ENCODE measurements at places on chromosomes 3 and 15. TPM values are rescaled to one million over a fixed set of nuclear protein-coding genes. Genes with fewer than 3 reads are reported as not detected.

- DNase-seq = no peak
Observed at GRCh38 chr3:180959691-180960090, 29.8 kb downstream of the DNAJC19 start.

CRYBG3 gene
- 4.7 TPM for total RNA-seq

PODXL2 gene
- total RNA-seq = 1.5 TPM

DNA sequence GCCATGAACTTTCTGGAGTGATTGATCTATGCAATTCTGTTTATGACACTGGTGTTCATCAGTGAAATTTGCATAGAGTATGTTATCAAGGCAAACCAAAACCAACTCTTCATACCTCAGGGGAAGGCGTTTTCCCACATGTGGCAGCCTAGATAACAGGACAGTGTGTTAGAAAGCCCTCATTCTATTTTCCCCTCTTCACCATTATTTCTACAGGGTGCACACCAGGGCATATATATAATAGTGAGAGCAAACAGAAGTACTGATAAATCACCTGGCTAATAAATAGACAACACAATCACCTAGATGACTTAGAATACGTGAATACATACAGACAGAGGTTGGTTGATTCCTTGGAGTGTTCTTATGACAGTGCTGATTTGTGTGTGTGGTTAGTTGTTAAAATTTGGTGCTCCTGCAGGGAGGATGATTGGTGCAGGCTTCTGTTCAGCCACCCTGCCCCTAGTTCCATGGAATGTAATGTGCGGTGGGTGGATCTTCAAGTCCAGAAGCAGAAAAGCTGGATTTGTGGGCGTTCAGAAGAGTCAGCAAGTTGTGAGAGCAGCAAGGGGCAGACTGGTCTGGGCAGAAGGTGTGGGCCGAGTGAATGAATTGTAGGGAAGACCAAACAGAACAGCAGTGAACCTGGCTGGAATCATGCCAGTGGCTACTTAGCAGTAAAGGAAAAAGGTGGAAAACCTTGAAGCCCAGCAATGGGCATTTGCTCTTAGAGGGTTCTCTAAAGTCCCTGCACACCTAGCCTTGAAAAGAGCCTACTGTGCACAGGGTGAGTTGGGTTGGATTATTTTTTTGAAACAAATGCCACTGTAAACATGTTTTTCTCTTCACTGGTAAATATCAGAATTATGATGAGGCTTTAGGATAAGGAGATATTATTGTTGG lies 11.7 kb upstream of the RARRES1 start:
- no peak for DNase-seq

IL17RC gene
- 52.2 TPM for total RNA-seq

GRCh38 chr3:123275691-123276090 lies 73.9 kb downstream of the SEC22A start:
- DNase-seq = no peak

DNA sequence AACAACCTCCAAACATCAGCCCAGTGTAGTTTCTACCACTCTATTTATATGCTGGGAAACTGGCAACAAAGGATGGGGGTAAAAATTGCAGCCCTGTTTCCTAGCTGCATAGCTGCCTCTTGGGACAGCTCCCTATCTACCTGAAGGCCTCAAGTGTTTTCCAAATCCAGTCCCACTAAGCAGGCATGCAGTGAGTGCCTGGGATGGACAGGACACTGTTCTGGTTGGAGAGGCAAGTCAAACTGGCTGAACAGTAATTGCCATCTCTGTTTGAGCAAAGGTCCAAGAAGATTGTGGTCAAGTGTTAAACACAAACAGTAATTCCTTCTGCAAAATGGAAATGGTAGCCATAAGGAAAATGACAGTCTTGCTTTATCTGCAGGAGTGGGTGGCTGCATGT lies 125.4 kb downstream of the FMN1 start:
- DNase-seq = no peak

DNA sequence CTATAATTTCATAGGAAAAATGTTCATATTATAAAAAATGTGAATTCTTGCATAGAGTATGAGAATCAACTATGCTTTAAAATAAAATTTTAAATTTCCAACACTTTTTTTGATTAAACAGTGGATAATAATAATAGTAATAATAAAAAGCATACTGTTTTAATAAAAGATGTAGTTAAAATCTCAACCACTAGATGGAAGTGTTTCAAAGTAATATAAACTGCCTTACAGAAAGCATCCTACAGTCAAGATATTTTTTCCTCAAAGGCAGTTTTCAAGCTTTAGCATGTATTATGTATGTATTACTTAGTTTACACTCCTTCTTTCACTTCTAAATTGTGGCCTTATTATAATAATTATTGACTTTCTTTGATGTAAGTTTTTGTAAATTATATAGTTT lies 217.5 kb downstream of the CHL1 start:
- no peak for DNase-seq

FGD5 gene
- 4.2 TPM for total RNA-seq

GOLGA8T gene
- 0.30 TPM for total RNA-seq

GRCh38 chr3:69536306-69537020 lies 150.6 kb upstream of the FRMD4B start:
- DNase-seq = no peak
